Right lung (tissue), 10 donors: ENCODE measurements at places on chromosomes 4 and X. TPM values are rescaled to one million over a fixed set of nuclear protein-coding genes. Genes with fewer than 3 reads are reported as not detected.

Gene USP26
- not detected for polyA plus RNA-seq

Gene DGAT2L6
- 0.09 TPM for polyA plus RNA-seq

Gene PDE6B
- polyA plus RNA-seq = 15.9 TPM

Gene TRIML2
- 0.41 TPM for polyA plus RNA-seq

Gene LEF1
- 48.9 TPM for polyA plus RNA-seq

Gene GSX2
- not detected for polyA plus RNA-seq

Gene HS3ST1
- polyA plus RNA-seq = 3.1 TPM

GRCh38 chr4:130025701-130026100 lies 929.7 kb downstream of the C4orf33 start:
- DNase-seq = no peak

GRCh38 chr4:117560329-117560728 lies 474.0 kb upstream of the NDST3 start:
- DNase-seq = no peak

- DNase-seq = no peak
These were observed 79.7 kb upstream of the VEGFC start for GRCh38 chr4:176872461-176872860.

DNA sequence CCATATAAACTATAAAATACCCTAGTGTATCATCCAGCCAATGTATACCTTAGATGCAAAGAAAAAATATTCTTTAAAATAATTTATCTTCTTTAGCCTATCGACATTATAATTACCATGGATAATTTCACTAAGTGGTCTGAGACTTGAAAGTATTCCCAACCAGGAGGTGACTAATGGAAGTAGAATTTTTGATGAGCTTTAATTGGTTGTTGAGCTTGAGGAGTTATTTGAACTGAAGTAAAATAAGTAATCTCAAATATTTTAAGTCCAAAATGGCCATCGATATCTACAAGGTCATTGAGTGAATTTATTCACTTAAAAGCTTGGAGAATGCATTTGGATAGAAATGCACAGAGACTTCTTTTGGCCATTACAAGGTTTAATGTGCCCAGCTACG lies 436.2 kb downstream of the TLL1 start:
- no peak for DNase-seq

GRCh38 chr4:62256479-62256878 lies 1056.4 kb downstream of the ADGRL3 start:
- no peak for DNase-seq

DNA sequence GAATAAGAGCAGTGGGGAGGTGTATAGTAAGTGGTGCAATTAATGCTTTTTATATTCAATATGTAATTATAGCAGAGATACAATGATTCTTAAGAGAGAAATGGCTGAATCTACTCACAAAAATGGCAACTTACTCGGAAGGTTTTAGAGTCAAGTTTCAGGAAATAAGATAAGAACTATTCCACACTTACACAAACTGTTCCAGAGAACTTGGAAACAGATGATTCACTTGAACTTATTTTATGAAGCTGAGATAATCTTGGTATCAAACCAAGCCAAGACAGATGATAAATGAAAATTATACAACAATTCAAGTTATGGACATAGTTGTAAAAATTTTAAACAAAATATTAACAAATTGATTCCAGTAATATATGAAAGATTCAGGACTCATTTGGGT lies 311.3 kb upstream of the HS3ST1 start:
- no peak for DNase-seq

DNA sequence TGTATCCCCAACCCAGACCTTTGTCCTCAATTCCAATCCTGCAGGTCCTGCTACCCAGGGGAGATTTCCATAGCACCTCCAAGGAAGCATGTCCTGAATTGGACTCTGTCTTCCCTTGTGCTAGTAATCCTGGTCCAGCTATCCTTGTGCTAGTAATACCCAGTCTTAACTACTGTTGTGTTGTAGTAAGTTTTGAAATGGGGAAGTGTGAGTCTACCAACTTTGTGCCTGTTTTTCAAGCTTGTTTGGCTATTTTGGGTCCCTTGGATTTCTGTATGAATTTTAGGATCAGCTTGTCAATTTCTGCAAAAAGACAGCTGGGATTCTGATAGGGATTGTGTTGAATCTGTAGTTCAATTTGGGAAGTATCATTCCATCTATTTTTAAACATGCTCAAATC lies 51.4 kb downstream of the CD99L2 start:
- no peak for DNase-seq

GRCh38 chr4:138090918-138091676 lies 151.1 kb downstream of the SLC7A11 start:
- no peak for DNase-seq
